ENCODE measurements at places on chromosomes 4 and X.

- DNase-seq = no peak
Observed at GRCh38 chr4:180960743-180961401, 1282.3 kb upstream of the TENM3 start.

DNA sequence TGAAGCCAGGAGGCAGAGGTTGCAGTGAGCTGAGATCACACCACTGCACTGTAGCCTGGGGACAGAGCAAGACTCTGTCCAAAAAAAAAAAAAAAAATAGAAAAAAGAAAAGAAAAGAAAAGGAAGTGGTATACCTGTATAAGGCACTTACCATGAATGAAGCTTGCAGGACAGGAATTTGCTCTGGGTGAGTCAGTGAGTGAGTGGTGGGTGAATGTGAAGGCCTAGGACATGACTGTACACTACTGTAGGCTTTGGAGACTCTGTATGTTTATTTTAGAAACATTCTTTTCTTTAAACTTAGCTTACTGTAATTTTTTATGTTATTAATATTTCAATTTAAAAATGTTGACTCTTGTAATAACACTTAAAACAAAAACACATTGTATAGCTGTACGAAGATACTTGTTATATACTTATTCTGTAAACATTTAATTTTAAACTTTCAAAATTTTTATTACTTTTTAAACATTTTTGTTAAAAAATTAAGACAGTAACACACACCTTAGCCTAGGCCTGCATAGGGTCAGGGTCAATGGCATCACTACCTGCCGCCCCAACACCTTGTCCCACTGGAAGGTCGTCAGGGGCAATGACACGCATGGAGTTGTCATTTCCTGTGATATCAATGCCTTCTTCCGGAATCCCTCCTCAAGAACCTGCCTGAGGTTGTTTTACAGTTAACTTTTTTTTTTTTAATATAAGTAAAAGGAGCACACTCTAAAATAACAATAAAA lies 78.7 kb downstream of the CLNK start:
- DNase-seq = no peak

DNA sequence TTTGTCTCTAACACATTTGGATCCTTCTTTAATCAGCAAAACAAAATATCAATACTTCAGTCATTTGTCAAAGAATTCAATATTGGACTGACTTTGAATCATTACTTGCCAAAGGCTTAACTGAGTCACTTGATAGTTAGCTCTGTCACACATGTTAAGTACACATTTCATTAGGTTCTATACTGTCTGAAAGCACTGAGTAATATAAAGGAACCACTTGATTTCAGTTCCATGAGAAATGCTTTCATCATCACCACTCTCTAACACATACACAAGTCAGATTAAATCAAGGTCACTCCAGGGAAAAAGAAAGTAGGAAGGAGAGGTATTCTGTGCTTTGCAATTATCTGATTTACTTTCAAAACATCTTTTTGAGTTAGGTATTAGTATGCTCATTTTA lies 1233.1 kb downstream of the C4orf33 start:
- DNase-seq = no peak

DNA sequence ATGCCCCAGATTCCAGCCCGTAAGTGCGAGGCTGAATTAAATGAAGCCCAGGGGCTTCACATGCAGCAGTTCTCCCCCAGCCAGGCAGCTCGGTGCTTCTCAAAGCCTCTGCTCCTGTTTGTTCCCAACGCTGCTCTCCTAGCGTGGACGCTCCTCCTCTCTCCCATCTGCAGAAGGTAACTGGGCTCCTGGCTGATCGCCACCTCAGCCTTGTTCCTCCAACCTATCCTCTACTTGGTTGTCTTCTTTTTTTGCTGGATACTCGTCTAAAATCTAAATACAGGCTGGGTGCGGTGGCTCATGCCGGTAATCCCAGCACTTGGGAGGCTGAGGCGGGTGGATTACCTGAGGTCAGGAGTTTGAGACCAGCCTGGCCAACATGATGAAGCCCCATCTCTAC lies 70.3 kb downstream of the NSUN7 start:
- DNase-seq = no peak

DNA sequence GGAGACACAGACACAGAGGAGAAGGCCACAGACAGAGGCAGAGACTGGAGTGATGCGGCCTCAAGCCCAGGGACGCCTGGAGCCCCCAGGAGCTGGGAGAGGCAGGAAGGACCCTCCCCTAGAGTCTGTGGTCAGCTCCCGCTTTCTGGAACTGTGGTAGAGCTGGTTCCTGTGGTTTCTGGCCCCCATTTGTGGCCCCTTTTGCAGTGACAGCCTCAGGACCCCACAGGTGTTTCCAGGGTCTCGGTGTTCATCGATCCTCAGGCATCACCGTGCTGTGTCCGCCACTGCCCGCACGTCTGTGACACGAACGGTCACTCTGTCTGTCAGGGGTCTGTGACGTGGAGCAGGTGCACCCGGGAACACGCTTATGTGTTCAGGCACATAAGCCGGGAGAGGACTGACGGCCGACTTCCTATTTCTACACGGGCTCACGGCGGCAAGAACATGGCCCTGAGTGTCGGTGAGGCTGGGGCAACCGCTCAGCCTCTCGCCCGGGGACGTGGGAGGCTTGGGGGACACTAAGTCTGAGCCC lies 7.9 kb downstream of the GTPBP6 start:
- DNase-seq = no peak

DNA sequence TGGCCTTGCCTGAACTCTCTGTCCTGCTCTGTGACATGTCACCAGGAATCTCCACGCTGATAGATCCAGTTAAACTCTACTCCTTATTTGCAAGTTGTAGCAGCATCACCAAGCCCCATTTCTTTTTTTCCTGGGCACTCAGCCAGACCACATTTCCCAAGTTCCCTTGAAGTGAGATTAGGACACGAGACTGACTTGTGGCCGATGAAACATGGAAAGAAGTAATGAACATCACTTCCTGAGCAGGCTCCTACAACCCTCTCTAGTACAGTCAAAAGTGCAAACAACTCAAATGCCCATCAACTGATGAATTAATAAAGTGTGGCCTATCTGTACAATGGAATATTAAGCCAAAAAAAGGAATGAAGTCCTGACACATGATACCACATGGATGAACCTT lies 74.6 kb downstream of the MAP3K15 start:
- no peak for DNase-seq

- DNase-seq = no peak
Observed at GRCh38 chrX:53223068-53223693, 1.8 kb downstream of the KDM5C start.

- DNase-seq = no peak
Observed at GRCh38 chr4:39369301-39369700, 3.1 kb upstream of the RFC1 start.

GRCh38 chr4:41670530-41670929 lies 78.0 kb downstream of the PHOX2B start:
- DNase-seq = no peak

DNA sequence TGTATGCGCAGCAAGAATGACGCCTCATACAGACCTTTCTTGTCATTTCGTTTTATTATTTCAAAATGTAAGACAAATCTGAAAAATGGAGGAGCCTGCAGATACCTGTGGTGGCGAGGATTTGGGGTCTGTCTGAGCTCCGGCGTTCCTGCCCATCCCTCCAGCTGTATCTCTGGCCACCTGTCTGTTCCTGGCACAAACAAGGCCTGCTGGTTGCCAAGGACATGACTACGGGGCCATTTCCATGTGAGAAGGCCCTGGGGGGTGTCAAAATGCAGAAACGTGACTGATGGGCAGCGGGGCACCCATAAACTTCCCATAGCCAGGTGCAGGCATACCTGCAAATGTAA lies 591 bp upstream of the TSPAN7 start:
- no peak for DNase-seq

DNA sequence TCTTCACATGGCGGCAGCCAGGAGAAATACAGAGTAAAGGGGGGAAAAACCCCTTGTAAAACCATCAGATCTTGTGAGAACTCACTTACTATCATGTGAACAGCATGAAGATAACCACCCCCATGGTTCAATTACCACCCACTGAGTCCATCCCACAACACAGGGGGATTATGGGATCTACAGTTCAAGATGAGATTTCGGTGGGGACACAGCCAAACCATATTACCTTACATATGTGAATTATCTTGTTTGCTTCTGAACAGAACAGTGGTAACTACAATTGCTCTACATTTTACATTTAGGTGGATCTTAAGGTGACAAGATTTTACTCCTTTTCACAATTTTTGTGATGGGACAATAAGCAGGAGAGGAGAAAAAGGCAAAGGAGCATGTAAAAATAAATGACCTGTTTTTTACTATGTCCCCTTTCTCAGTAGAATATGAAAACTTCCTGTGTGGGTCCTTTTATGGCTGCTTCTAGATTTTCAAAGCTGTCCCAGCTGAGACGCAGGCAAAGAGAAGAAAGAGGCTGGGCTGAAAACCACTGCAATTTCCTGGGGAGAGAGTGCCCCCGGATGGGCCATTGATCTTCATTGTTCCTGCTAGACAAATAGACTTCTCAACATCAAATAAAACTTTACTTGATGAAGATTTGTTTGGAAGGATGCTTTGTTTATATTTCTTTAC lies 45.9 kb upstream of the PGM2 start:
- peak; percentile 1 for DNase-seq

DNA sequence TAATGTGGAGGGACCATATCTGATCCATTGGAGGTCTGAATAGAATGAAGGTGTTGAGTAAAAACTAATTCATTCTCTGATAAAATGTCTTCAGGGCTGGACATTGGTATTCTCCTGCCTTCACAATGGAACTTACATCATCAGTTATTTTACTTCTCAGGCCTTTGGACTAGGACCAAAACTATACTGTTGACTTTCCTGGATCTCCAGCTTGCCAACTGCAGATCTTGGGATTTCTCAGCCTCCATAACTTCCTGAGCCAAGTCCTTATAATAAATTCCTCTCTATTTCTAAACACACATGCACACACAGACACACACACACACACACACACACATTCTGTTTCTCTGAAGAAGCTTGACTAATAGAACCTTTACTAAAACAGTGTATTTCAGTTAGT lies 1858.6 kb upstream of the ADGRL3 start:
- no peak for DNase-seq

DNA sequence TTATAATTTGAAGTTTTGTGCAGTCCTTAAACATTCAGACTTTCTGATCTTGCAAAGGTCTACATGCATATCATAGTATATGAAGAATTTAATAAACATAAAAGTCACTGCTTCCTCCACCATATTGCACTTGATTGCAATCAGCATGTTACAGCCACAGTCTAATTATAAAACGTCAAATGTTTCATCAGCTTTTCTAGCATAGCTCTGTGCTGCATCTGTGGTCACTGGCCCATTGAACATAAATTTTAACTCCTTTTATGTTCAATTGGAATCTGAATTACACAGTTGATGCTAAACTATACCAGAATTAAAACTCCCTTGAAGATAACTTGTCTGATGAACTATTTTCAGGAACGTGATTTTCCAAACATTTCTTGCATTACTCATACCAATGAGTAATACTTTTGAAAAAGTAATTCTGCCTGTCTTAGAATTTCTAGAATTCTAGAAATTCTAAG lies 329.1 kb downstream of the GALNTL6 start:
- no peak for DNase-seq

GRCh38 chr4:184021389-184021788 lies 116.3 kb downstream of the STOX2 start:
- no peak for DNase-seq

GRCh38 chr4:122788935-122789334 lies 37.7 kb upstream of the FGF2 start:
- no peak for DNase-seq

- no peak for DNase-seq
Observed at GRCh38 chr4:2365054-2365912, 53.2 kb downstream of the ZFYVE28 start.

- DNase-seq = no peak
Observed at GRCh38 chr4:173504181-173504503, 25.9 kb downstream of the HAND2 start.

GRCh38 chr4:146095091-146095690 lies 80.3 kb upstream of the LSM6 start:
- no peak for DNase-seq

- no peak for DNase-seq
Observed at GRCh38 chrX:134167591-134168203, 69.3 kb upstream of the CCDC160 start.

DNA sequence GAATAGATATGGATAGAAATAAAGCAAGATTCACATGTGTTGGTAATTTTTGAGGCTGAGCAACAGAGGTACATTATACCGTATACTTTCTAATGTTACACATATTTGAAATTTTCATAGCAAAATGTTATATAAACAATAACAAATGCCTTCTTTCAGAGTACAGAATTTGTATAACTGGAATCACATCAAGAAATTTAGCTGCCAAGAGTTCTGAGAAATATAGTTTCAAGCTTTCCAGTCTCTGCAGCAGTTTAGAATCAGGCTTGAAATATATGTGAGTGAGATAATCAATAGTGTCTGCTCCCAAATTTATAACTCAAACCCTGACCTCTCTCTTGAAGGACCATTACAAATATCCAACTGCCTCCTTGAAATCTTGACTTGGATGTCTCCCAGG lies 23.8 kb downstream of the FAM184B start:
- no peak for DNase-seq

- no peak for DNase-seq
Observed at GRCh38 chrX:38327775-38328081, 419 bp upstream of the RPGR start.

DNA sequence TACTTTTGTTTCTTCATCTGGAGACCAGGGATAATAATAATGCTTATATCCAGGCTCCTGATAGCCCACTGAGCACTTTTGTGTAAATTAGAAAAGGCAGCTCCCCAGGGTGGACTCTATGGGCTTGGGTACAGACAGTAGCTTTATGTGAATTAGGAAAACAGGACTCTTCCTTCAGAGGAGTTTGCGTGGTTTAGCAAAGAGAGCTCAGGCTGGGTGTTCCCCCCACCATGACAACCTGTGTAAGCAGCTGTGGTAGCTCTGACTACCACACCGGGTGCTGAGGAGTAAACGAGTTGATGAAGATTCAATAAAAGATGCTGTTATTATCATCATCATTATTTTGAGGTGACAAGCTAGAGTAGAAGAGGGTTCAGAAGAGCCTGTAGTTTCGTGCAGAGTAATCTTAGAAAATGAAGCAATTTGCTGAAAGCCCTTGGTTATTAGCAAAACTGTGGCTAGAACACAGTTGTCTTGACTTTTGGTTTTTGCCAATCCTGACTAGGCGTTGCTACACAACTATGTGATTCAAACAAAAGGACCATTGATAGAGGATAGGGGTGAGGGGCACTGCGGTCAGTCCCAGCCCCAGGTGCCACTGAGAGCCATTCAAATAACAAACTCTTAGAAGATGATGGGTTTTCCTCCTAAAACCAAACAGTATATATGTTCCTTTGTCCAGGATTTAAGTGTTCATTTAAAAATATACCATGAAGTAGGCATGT lies 60.6 kb upstream of the LIMCH1 start:
- no peak for DNase-seq

- DNase-seq = no peak
Observed at GRCh38 chrX:39140581-39140980, 339.3 kb downstream of the MID1IP1 start.

- DNase-seq = no peak
Observed at GRCh38 chr4:172042714-172043114, 229.5 kb downstream of the GALNTL6 start.

DNA sequence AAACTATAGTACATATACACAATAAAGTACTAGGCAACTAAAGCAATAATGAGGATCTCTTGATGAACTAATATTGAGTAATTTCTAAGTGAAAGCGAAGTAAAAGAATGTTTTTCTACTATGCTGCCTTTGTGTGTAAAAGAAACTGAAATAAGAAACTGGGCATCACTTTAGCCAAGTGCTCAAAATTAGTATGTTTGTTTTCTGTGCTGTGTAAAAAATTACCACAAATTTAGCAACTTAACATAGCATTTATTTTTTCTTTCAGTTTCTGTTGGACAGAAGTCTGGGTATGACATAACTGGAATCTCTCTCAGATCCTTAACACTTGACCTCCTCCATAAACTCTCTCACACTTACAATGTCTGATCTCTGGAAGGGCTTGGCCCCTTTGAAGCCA lies 687.1 kb upstream of the MAGEB2 start:
- DNase-seq = no peak
